Stimulated activated naive CD4-positive, alpha-beta T cell treated with Interleukin-2 at 50 U/mL for 16 hours (primary cell): ENCODE measurements at places on chromosomes 3 and 15.

DNA sequence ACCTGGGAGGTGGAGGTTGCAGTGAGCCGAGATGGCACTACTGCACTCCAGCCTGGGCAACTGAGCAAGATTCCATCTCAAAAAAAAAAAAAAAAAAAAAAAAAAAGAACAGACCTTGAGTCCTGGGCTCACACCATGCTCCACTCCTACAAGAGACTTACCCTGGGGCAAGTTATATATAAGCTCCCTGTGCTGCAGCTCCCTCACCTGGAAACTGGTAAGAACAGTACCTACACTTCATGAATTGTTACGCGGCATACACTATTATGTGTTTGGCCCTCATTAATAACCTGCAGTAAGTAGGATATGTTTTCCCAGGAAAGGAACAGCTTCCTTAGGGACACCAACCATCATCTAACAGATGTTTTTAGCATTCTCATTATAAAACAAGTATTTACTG, 119.6 kb downstream of the FMN1 start:
- DNase-seq, result no peak

DNA sequence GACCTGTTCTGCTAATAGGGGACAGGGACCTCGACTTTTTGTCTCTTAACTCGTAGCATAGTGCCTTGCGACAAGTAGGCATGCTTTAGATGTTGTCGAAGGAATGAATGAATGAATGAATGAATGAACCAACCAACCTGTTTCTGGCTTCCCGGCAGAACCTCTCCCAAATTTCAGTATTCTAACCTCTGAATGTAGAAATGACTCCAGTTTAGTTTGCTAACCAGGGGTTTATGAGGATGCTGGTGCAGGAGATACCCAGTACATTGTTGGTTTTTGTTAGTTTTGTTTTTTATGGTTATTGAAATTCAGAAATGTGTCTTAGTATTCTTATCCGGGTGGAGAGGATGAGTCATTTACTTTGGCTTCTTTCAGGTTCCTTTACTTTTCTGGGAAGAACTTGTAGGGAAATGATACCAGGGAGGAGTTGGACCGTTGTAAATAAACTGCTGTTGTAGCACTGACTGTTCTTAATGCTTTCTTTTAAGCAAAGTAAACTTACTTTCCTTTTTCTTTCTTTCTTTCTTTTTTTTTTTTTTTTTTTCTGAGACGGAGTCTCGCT, 29.6 kb upstream of the EHHADH start:
- DNase-seq, result no peak

- DNase-seq, result no peak
These were observed 2.3 kb upstream of the SOX14 start for GRCh38 chr3:137761563-137762503.

DNA sequence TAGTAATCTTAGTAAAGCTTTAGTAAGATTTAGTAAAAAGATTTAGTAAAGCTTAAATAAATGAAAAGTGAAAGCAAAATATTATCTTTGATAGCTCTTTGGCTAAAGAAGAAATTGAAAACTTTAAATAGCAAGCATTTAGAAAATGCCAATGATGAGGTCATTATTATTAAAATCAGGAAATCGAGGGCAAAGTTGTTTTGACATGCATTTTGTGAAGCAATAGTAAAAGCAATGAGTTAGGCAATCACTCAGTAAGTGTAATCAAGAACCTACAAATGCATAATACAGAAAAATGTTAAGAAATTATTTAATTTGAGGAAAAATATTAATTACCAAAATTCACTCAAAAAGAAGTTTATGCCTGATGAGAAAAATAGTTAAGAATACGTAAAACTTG, 280.3 kb upstream of the MME start:
- DNase-seq, result no peak

DNA sequence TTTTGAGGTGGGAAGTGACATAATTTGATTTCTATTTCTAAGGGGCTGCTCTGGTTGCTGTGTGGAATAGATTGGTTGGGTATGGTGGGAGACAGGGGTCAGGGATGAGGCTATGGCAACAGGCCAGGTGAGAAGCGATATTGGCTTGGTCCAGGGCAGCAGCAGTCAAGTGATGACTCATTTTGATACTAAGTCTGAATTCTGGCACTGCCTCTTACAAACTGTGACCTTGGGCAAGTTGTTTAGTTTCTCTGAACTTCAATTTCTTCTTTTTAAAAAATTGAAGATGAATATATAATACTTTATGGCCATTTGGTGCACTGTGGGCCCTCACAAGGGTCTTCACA, 40.4 kb upstream of the CLSTN2 start:
- no peak for DNase-seq

DNA sequence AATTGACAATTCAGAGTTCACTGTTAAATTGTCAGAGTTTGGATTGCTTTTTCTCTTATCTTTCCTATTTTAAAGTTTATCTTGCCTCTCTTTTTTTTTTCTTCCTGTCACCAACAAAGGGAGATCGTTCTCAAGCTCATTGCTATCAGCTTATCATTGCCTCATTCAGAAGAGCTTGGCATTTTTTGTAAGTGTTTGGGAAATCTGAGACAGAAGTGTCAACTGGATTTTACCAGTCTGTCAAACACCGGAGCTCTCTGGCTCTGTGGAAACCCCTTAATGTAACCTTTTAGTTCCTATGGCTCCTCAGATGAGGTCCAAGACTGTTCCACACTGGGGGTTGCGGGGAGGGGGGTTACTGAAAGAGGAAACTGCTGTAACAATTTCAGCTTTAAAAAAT, 10.6 kb upstream of the TFG start:
- DNase-seq, result no peak

DNA sequence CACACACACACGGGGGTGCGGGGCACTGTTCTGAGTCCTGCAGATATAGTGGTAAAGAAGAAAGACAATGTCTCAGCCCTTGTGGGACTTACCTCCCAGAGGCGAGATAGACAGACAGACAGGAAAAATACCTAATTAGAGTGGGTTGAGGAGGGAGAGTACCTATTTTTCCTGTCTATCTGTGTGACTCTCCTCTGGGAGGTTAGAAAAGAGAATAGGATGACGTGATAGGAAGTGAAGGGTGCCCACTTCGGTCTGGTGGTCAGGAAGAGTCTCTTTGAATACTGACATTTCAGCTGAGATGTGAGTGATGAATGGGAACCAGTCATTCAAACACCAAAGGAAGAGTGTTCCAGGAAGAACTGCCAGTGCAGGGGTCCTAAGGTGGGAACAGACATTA, 4.1 kb upstream of the APOD start:
- DNase-seq, result no peak

DNA sequence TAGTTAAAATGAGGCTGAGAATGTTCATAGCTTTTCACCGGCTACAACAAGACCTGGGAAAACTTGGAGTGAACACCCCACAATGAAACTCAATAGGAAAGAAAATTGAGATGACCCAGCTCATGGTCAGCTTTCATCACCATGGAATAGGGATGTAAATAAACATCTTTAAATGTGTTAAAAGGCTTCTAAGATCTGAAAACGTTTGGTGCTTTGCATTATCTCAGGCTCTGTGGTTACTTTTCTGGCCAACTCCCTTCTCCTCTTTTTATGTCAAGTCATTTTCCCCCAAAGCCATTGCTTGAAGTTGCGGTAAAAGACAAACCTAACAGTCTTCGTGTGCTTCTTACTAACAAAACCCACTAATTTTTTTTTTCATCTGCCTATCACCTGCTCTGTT, 195.8 kb downstream of the MECOM start:
- DNase-seq, result no peak

GRCh38 chr15:85618956-85619491, 175.7 kb downstream of the KLHL25 start:
- peak; percentile 59 for DNase-seq

GRCh38 chr3:135629701-135630408, 335.7 kb upstream of the PPP2R3A start:
- DNase-seq, result no peak
